ENCODE measurements at places on chromosomes 6 and 20.

DNA sequence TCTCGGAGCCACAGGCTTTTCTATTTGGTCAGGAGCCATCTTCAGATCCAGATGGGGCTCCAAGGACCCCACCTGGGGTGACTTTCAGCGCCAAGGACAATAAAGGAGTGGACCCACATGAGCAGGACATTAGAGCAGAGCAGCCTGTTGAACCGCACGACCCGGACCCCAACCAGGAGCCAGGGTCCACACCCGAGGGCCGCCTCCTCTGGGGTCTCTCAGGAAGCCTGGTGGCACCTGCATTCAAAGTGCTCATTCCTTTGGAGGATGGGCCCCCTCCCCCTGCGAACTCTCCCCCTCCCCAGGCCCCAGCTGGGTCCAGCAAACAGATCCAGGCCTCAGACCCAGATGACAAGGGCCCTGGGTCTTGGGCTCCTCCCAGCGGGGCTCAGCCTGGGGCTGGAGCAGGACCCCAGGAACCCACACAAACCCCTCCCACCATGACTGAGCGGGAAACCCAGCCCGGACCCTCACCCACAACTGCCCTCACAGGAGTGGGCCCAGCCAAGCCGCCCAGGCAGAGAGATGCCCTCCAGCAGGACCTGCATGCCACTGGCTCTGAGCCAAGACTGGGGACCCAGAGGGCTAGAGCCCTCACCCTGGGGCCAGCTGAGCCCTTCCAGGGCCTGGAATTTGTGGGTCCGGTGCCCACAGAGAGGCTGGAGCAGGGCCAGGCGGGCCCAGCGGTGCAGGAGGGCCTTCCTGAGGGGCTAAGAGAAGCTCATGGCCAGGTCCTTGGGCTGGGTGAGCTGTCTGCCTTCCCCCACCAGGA, 23.9 kb downstream of the RAB44 start:
- DNase-seq: no peak

- DNase-seq: peak; percentile 47
Observed at GRCh38 chr20:9616833-9617461, 102.6 kb downstream of the LAMP5 start.

DNA sequence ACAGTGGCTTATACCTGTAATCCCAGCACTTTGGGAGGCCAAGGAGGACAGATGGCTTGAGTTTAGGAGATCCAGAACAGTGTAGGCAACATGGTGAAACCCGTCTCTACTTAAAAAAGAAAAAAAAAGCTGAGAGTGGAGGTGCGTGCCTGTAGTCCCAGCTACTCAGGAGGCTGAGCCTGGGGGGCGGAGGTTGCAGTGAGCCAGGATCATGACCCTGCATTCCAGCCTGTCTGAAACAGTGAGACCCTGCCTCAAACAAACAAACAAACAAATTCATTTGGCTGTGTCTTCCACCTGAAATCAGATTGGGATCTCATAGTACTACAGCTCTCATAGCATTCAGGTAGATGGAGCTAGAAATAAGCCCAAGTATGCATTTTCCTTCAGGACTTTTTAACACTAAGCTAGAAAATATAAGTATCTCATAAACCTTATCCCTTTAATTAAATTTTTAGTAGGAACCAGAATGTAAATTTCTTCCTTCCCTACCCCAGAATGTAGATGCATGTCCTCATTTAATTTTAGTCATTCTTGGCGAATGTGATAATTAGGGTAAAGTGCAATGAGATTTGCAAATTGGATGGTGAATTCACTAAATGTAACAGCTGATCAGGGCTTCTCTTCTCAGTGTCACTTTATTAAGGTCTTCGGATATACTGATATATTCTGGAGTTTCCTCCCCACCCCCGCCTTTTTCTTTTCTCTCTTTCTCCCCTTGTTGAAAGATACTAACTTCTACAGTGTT, 190.4 kb downstream of the CDKAL1 start:
- no peak for DNase-seq

GRCh38 chr6:39330476-39330875, 8.0 kb upstream of the KCNK16 start:
- DNase-seq: no peak

GRCh38 chr6:122657601-122658000, 47.4 kb downstream of the PKIB start:
- DNase-seq: no peak

- no peak for DNase-seq
Observed at GRCh38 chr20:38651154-38651553, 49.5 kb downstream of the ARHGAP40 start.

DNA sequence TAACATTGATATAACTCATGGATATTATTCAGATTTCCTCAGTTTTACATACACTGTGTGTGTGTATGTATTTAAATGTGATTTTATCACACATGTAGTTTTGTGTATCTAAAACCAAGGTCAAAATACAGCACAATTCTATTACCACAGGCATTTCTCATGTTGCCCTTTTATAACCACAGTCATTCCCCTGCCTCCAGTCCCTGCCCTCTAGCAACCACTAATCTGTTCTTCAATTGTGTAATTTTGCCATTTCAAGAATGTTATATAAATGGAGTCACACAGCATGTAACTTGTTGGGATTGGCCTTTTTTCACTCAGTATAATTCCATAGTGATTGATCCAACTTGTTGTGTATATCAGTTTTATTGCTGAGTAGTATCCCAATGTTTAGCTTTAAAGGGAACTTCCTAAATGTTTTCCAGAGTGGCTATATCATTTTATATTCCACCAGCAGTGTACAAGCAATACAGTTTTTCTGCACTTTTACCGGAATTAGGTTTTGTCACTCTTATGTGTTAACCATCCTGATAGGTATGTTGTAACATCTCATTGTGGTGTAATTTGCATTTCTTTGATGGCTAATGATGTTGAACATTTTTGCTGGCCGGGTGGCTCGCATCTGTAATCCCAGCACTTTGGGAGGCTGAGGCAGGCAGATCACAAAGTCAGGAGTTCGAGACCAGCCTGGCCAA, 338.2 kb downstream of the SOX4 start:
- DNase-seq: no peak

DNA sequence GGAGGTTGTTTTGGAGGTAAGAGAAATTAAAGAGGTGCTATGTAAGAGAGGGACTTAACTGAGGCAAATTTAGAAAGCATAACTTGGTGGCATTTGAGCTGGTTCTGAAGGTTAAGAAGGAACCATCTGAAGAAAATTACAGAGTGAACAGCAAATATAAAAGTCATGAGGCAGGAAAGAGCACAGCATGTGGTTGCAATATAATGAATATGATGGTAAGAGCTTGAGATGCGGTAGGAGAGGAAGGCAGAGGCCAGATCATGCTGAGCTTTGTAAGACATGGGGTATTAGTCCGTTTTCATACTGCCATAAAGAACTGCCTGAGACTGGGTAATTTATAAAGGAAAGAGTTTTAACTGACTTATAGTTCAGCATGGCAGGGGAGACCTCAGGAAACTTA, 279.1 kb downstream of the UTRN start:
- no peak for DNase-seq

Measured in activated naive CD4-positive, alpha-beta T cell treated with Interleukin-2 at 50 U/mL for 16 hours (primary cell).